Fibroblast of skin of left quadriceps (primary cell): ENCODE measurements at places on chromosomes 5 and 9.

DNA sequence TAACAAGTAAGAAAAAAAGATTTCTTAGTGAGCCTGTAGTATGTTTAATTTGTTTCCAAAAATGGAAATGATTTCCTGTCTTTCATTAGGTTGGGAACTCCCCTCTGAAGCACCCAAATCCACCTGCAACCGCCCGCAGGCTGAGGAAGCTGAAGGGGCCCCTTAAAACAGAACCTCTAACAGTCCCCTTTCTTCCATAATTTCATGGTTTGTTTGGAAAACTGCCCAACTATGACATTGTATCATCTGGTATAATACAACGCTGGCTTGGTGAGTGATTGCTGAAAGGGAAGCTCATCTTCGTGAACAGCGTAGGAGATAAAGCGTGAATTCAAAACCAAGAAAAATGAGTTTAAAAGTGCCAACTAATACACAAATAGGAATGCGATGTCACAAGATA is 215.5 kb downstream of the FSTL4 start:
- DNase-seq = no peak

DNA sequence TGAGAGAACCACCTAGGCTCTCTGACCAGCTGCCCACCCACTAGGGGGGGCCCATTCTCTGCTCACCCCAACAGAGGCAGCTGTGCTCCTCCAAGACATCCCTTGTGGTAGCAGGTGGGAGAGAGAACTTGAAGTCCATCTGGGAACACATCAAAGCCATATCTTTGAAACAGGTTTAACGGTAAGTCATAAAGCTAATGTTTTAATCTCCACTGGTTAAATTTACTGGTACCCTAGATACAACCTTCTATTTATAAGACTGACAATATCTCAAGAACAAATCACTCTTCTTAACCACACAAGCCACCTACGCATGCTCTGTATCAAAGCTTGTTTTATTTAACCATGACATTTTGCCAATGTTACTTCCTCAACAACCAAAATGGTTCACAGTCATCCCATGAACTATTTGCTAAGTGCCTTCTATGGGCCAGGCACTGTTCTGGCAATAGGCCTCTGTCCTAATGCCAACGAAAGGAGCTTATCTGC is 20.4 kb downstream of the AUH start:
- DNase-seq = no peak

DNA sequence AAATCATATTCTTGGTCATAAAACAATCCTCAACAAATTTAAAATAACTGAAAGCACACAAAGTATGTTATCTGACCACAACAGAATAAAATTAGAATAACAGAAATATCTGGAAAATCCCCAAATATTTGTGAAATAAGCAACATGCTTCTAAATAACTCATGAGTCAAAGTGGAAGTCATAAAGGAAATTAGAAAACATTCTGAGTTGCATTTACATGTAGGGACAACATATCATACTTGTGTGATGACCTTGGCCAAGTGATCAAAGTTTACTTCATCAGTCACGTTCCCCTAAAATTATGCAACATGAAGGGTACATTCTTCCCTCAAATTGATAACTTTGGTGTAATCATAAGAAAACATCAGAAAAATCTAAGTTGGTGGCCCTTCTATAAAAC is 64.7 kb downstream of the CSF2 start:
- DNase-seq = peak; percentile 10

DNA sequence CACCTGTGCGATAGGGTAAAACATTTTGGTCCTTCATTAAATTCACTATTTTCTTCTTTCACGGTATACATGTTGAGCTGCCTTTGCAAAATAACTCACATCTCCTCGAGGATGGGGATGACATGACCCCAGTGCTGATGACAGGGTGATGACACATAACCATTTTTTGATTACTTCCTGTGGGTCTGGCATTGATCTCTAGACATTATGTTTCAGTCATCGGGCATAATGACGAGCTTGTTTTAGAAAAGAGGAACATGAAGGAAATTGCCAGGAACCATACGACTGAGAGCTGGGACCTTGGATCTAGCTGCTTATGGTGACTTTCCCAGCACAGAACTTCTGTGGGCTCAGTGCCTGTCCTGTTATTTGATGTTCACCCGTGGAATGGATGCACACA is 25.2 kb downstream of the COL5A1 start:
- no peak for DNase-seq

DNA sequence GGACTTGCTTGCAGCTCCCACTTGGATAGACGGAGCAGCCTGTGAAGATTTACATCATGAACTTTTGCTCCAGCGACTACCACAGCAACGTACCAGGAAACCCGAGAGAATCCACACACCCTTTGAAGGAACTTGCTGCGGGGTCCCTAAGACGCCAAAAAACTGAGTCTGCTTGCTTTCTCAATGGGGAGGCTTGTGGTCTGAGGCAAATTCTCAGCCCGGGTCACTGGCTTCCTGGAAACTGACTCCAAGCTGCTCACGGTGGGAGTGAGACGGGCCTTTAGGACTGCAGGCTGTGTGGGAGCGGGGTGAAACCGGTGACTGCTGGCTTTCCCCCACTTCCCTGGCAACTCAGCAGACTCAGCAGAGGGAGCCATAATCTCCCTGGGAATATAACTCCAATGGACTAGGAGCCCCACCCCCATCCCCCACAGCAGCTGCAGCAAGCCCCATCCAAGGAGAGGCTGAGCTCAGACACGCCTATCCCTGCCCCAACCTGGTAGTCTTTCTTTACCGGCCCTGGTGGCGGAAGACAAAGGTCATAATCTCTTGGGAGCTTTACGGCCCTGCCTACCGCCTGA is 466.0 kb downstream of the CAAP1 start:
- DNase-seq = no peak

DNA sequence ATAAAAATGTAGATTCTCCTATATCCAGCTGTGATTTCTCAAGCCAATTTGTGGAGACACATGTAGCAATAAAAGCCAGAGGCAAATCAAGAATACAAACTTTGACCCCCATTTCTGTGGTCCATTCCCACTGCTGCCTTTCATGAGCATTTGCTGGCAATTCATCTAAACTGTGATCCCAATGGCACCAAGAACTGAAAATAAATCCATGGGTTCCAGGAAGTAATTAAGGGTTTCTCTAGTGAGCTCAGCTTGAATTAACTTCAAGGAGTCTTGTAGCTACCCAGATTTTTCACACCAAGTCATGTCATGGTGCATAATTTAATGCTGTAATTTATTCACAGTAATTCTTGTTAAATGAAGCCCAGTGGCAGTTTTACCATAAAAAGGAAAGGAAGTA is 145.0 kb upstream of the SMC2 start:
- no peak for DNase-seq

DNA sequence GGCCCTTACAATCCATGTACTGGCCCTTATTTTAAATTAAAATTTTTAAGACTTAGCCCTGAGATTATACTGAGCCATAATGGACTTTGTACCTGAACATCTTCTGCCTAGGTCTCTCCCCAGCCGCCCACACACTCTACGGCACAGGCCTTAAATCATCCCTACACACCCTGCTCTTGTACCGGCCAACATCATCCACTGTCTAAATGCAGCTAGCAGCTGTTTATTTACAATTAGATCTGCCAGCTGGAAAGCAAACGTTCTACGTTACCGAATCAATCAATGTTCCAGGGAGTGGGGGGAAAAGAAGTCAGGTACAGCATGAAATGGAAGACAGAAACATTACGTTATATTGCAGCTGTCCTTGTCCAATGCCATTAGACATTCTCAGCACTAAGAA is 88.4 kb upstream of the GRAMD2B start:
- no peak for DNase-seq

DNA sequence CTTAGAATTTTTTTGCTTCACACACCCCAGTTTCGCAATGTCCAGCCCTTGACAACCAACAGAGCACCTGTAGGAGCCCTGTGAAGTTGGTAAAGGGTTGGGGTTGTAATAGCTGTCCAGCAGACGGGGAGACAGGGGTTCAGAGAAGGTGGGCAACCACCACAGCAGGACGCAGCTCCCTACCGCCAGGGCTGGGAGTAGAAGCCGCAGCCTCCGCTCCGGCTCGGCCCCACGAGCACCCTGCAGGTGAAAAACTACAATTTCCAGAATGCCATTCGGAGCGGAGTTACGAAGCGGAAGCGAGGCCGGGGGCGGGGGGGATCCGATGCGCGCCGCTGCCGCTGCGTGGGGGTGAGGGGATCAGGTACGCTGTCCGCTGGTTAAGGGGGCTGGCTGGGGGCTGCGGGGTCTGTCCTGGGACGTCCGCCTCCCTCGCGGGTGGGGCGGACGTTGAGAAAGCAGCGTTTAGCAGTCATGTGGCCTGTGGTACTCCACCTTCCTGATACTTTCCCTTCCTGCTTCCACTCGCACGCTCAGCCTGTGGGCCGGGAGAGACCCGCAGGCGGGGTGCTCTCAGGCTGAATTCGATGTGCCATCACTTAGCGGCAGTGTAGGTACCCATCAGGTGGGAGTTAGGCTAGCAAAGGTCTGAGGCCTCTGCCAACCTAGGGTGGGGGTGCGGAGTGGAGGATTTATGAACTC is at the start of gene TRMT10B:
TSS of gene TRMT10B (plus strand) at position 317 of the 702 bp plus-strand sequence. CDS start 8,127 bp downstream, outside the sequence.
- DNase-seq = peak; percentile 31

DNA sequence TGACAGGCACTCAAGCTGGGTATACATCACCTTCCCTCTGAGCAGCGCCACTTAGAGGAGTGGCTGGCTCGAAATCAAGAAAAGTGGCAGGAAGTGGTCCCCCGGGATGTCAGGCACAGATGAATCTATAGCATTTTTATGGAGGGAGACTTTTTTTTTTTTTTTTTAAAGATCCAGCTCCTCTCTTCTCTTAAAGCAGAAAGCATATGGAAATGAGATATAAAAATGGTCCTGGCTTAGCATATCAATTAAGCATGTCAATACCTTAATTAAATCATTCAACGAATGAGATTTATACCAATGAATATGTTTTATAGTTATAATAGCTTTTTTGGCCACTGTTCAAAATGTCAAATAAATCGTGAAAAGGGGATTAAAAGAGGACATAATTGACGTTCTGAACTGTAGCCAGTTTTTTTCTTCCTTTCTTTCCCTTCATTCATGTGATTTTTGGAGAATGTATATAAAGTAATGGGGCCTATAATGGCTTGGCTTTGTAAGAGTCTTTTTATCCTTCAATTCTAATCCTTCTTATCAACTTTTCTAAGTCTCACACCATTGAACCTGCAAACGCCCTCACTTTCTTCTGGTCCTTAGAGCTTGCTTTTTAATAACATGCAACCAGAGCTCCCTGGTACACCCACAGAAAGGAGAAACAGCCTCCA is 319.2 kb upstream of the PANK3 start:
- DNase-seq = no peak

DNA sequence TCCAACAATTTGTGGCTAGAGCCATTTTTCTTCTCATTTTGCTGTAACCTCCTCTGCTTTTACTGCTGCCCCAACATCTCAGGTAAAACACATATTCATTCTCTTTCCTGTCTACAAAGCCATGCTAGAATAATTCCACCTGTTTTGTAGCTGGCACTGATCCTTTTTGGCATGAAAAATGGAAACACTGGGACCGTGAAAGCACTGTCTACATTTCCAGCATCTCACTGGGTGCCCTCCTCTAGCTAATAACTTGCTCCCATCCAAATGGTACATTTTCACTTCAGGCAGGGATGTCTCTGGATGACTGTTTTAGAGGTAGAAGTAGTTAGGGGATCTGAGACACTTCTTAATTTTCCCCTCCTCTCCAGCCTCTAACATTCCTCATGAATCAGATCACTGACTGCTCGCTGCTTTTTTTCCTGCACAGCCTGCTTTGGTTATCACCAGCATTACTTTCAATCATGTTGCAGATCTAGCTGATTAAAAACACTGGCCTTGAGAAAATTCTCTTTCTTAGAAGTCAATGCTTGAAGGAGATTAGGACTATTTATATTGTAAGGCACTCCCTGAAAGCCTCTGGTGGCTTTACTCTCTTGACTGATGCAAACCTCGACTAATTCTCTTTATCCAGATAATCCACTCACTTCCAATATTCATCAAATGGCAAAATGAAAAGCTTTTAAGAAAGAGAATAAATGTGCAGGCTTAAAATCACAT is 1312.6 kb upstream of the DMAC1 start:
- no peak for DNase-seq

DNA sequence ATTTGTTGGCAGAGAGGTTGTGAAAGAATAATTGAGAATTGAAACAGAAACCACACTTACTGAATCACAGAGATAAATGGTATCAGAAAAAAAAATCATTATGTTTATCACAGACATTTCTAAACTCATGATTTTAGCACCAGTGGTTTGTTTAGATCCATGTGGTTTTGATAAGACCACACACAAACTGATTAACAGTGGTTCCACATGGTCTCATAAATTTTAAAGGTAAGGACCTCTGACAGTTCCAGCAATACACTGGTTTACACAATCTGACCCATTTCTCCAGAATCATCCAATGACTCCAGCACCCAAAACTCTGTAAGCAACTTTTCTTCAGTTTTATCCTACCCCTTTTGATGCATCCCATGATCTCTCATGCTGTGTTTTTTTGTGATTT is 261.2 kb downstream of the ANXA1 start:
- no peak for DNase-seq

GRCh38 chr5:22549876-22550671 is 303.1 kb downstream of the CDH12 start:
- no peak for DNase-seq

GRCh38 chr9:99057665-99058625 is 47.0 kb upstream of the TGFBR1 start:
- peak; percentile 64 for DNase-seq

GRCh38 chr5:59066367-59067163 is 483.7 kb downstream of the RAB3C start:
- peak; percentile 73 for DNase-seq

GRCh38 chr5:119694284-119694683 is 64.9 kb downstream of the FAM170A start:
- no peak for DNase-seq

DNA sequence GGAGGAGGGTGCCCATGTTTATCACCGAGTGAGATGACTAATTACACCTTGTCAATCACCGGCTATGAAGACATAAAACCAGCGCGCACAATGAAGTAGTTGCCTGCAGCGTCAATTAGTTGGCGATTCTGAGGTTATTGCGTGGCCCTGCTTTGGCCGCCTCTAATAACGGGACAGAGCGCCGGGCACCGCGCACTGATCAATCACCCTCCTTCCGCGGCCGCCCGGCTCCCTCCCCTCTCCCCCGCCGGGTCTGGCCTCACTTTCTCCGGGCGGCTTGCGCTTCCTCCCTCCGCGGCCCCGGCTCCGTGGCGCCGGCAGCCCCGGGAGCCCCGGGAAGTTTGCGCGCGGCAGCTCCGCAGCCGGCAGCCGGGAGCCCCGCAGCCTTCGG is 3.3 kb upstream of the LHX2 start:
- no peak for DNase-seq

GRCh38 chr9:86867804-86868313 is 79.4 kb downstream of the GAS1 start:
- DNase-seq = no peak

- DNase-seq = no peak
Measured at GRCh38 chr5:143870362-143870761, 58.4 kb downstream of the HMHB1 start.

GRCh38 chr9:92961627-92962302 is 14.4 kb downstream of the FGD3 start:
- DNase-seq = no peak

- no peak for DNase-seq
Measured at GRCh38 chr9:107488375-107489143, 1.0 kb downstream of the KLF4 start.
